ENCODE measurements at places on chromosomes 11 and 22.
A peak's percentile ranks its signal among the peaks of the same experiment; 100 is the strongest.

- DNase-seq, result no peak
These were observed 1.1 kb downstream of the KCNQ1 start for GRCh38 chr11:2445746-2446551.

- no peak for DNase-seq
These were observed 28.0 kb downstream of the MYBPC3 start for GRCh38 chr11:47324520-47324919.

DNA sequence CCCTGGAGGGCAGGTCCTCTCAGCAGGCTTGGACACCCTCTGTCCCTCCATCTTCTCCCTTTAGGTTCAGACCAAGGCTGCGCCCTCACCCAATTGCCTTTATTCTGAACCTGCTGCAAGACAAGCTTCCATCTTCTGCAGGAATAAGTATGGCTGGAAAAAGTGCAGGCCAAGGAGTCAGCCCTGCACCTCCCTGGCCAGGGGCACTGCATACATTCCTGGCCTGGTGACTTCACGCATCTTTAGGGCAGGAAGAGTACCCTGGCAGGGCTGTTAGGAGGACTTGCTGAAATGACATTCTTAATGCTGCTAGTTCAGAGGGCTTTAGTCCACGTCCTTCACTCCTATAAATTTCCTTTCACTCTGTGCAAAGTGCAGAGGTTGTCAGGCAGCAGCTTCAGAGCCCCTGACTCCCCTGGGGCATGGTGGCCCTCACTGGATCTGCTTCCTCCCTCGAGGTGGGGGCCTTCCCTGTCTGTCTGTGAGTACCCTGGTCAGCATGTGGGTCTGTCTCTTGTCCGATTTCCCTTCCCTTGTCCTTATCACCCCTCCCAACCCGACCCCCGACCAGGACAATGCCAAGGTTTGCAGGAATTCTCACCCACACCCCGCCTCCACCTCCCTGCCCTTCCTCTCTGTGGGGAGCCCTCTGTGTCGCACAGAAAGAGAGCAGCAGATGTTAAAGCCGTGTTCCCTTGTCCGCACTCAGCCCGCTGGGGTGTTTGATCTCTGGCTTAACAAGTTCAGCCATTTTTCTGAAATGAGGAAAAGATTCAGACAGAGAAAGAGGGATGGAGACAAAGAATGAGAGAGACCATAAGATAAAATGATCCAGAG is 124.5 kb upstream of the SYT13 start:
- no peak for DNase-seq

DNA sequence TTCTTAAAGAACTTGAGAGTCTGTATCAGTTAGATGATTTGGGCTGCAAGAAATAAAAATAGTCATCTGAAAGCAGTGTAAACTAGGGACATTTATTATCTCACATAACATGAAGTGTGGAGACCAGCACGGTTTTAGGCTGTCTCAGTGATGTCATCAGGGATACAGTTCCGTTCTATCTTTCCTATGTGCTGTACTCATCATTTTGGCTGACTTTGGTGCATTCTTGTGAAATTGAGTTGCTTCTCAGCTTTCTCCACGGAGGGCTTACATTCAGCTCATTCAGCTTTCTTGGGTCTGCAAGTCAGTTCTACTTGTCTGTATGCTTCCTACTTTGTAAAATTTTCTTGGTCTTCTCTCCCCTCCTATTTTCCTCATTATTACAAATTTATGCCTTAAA is 51.8 kb upstream of the LIN7C start:
- DNase-seq, result no peak

- peak; percentile 90 for DNase-seq
These were observed 3.9 kb downstream of the UCP3 start for GRCh38 chr11:74004759-74005615.

- no peak for DNase-seq
These were observed 43.3 kb downstream of the PDGFD start for GRCh38 chr11:104120493-104121137.

- no peak for DNase-seq
These were observed 25.9 kb downstream of the PHLDB1 start for GRCh38 chr11:118633319-118633690.

DNA sequence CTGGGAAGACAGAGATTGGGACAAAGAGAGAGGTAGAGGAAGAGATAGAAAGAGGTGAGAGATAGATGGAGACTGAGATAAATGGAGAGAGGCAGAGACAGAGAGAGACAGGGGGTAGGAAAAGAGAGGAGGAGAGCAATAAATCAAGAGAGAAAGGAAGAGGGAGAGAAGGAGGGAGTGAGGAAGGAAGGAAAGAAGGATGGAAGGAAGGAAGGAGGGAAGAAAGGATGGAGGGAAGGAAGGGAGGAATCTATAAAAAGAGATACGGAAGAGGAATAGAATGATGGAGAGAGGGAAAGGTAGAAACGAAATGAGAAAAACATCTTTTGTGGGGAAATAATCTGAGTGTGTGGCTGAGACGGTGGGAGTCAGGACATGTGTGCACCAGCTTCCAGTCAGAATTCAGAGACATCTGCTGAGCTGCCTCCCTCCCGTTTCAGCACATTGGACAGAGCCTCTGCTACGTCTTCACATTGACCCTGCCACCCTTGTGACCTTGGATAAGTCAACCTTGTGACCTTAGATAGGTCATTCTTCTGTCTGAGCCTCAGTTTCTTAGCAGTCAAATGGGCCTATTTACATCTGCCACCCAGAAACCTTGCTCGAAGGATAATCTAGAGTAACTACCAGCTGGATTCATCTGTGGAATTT is 417.8 kb downstream of the MIAT start:
- DNase-seq, result no peak

DNA sequence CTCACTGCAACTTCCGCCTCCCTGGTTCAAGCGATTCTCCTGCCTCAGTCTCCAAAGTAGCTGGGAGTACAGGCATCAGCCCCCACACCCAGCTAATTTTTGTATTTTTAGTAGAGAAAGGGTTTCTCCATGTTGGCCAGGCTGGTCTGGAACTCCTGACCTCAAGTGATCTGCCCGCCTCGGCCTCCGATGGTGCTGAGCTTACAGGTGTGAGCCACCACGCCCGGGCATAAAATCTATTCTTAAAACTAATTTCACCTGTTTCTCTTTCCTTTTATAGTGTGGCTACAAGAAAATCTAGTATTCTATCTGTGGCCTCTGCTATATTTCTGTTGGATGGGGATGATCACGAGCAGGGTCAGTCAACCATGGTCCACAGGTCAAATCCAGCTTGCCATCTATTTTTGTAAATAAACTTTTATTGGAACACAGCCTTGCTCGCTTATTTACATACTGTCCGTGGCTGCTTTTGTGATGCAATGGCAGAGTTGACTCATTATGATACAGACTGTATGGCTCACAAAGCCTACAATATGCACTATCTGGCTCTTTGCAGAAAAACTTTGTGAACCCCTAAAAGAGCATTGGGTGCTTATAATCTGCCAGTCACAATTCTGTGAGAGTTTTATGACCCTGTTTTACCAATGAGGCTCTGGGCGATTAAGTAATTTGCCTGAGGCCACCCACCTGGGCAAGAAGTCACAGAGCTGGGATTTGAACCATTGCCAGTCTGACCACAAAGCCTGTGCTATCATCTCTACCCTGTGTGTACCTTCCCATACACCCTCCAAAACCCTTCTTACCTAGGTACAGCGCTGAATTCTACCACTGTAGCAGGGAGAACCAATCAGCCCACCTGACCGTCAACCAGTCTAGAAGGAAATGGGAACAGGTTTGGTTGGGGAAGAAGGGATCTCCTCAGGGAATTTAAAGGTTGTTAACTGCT is 28.3 kb downstream of the SLC1A2 start:
- no peak for DNase-seq

GRCh38 chr11:128763224-128763623 is 69.4 kb downstream of the FLI1 start:
- DNase-seq, result no peak

DNA sequence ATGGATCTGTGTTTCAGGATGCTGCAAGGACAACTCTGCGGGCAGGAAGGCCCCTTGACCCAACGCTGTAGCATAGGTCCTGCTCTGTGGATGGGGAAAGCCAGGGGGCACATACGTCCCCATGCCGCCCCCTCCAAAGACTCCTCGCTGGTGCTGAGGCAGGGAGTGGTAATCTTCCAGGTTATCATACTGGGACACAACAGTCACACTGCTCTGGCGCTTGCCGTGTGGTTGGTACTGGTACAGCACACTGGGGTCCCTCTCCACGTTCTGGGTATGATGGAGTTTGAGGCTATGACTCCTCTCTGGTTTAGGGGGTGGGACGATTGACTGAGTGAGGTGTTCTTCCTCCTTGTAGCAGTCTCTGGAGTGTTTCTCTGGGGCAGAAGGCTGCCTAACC is 26.2 kb upstream of the TP53AIP1 start:
- DNase-seq, result no peak

GRCh38 chr22:44207173-44207980 is 26.7 kb downstream of the PARVG start:
- DNase-seq, result no peak

- no peak for DNase-seq
These were observed 109.5 kb downstream of the TMPRSS5 start for GRCh38 chr11:113596658-113597057.

DNA sequence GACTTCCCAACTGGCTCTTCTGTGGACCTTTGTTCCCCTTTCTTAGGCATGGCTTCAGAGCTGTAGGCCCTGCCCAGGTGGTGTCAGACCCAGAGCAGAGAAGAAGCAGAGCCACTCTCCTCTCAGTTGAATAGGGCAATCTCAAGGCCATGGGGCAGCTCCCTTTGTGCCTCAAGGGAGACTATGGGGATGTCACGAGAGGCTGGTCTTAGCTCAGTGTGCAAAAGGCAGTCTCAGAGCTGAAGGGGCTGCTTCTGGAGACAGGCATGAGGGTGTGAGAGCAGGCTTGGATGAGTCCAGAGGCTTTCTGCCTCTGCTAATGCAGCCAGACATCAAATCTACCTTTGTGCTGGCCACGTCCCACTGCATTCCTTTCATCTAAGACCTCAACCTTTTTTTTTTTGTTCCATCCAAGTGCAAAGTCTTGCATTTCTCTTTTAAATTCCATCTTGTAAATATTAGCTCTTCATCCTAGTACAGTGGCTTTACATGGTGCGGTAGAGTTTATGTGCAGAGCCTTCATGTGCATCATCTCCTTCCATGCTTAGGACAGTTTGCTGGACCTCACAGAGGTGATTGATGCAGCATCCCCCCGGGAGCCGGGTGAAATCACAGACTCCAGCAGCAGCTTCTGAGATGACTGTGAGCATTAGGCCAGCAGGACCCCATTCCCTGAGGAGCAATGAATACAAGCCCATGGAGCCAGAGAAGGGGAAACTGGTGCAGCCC is 34.2 kb upstream of the FCHSD2 start:
- no peak for DNase-seq

GRCh38 chr22:46367707-46368191 is 32.2 kb downstream of the TRMU start:
- DNase-seq, result peak; percentile 73

GRCh38 chr11:111115890-111116289 is 129.6 kb upstream of the POU2AF2 start:
- DNase-seq, result no peak

DNA sequence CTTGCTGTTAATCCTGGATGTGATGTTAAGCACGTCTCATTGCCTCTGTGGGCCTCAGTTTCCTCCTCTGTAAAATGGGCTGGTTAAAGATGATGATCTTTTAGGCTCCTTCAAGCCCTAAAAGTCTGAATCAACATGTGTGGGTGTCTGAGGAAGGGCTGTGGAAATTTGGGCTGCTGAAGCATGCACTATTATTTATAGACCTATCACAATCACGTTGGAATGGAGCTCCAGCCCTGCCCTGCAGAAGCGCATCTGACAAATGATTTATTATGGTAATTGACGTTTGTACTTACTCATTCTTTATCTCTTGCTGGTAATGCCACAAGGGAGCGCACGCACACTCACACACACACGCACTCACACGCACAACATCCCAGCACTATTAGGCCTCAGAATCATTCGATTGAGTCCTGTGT is 20.4 kb downstream of the P2RX3 start:
- no peak for DNase-seq

DNA sequence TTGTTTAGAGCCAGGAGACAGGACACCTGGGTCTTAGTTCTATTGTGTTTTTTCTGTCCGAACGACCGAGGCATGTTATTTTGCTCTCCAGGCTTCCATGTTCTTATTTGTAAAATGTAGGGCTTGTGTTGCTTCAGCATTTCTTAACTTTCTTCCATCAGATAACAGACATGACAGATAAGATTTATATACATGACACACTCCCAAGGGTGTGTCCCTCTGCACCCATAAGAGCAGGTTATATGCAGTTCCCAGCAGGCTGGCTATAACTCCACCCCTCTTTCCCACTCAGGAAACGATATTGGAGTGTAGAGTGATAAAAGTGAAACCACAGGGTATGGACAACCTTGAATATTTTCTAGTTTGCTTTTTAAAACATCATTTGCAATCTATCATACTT is 65.8 kb downstream of the APIP start:
- no peak for DNase-seq

- DNase-seq, result no peak
These were observed 257.7 kb upstream of the NARS2 start for GRCh38 chr11:78832226-78832947.

GRCh38 chr22:29190051-29190450 is 15.6 kb upstream of the EMID1 start:
- DNase-seq, result no peak

DNA sequence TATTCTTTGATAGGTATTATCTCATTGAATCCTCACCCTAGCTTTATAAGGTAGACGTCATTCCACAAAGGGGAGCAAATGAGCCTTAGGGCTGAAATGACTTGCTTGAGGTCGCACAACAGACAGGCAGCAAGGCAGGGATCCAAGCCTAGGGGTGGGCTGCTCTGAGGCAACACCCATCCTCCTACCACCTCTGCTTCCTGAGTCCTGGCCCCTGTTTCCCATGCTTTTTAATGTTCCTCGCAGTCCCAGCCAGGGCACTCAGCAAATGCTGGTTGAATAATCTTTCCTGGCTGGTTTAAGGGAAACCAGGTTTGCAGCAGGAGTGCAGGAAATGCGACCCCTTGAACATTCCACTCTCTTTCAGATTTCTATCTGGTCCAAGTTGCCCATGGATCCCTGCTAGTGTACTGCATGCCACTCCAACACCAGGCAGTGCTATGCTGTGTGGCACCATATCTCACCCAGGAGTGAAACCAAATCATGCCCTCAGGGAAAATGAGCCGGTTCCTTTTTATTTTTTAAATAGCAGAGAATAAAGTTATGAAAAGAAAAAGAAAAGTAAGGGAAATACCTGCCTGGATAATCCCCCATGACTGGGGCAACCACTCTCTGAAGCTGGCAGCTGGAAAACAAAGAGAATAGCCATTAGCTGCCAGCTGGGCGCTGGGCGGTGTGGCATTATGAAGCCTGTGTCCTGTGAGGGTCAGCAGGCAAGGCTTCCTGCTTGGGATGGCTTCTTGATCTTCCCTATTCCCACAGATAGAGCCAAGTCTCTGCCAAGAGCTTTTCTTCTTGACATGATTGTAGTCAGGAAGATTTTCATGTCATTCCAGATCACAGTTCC is 21.8 kb downstream of the MICAL2 start:
- DNase-seq, result no peak

- no peak for DNase-seq
These were observed 621.5 kb upstream of the B3GAT1 start for GRCh38 chr11:135033540-135033939.

DNA sequence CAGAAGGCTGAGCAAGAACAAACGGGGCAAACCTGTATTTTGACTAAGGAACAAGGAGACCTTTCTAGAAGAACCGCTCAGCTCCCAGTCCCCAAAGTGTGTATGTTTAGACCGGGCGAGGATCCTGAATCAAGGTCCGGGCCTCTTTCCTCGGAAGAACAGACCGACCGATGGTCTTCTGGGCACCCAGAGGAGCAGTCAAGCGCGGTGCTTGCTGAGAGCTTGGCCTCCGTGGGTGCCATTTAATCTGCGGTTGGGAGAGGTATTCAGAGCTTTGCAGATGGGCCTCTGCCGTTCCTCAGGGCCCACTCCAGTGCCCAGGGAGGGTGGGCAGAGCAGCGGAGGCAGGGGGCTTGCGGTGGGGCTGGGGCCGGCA is 26.5 kb upstream of the ATXN10 start:
- no peak for DNase-seq
